ENCODE measurements at places on chromosomes 12 and 14.
A peak's percentile ranks its signal among the peaks of the same experiment; 100 is the strongest.

- DNase-seq = no peak
These were observed 5.5 kb downstream of the TAPBPL start for GRCh38 chr12:6457220-6457945.

DNA sequence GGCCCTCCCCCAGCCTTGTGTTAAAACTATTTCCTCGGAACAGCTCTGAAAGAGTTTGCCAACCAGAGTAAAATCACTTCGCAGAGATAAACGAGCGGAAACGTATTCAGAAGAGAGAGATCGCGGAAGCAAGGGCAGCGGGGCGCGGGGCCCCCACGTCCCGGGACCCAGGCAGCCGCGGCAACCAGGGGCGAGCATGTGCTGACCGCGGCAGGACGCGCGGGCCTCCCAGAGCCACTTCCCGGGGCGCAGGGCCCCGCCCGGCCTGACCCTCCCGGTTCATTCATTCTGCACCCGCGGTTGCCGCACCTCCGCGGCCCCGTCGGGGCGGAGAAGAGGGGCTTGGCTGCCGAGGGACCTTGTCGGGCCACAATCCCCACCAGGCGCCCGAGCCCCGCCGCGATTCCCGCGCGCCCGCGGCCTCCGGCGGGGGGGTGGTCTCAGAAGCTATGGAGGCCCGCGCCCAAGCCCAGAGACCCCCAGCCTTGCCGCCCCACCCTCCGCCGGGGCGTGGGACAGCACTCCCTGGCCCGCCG is 598 bp downstream of the UBE2N start:
- peak; percentile 63 for DNase-seq

GRCh38 chr14:95248432-95248831 is 71.3 kb downstream of the CLMN start:
- no peak for DNase-seq

DNA sequence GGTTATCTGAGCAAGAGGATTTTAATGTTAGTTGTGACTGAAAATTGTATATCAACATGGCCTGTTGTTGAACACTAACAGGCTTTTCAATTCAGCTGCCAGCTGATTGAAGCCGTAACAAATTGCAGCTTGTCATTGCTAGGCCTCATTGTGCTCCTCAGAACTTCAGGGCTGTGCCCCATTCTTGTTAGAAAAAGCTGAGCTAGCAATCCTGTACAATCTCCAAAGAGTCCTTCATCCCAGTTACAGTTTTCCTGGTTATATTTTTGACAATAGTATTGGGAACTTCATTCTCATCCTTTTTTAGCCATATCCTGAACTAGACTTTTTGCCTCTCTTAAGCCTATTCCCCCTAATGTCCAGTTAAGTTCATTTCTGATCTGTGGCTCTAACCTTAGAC is 564.1 kb upstream of the ATXN7L3B start:
- DNase-seq = no peak

DNA sequence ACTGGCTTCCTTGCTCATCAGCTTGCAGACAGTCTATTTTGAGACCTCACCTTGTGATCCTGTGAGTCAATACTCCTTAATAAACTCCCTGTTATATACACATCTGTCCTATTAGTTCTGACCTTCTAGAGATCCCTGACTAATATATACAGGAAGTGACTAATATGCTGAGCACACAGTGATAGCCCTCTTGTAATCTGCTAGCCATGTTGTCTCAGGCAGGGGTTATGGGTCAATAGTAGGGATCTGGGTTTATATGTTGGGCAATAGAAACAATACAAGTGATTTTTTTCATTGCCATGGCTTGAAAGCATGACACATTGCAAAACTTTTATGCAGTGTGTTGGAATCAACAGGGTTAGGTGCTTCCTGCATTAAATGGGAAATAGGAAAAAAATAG is 562.2 kb downstream of the GALC start:
- no peak for DNase-seq

- DNase-seq = peak; percentile 19
These were observed 84.1 kb upstream of the SLC38A2 start for GRCh38 chr12:46456356-46457334.

DNA sequence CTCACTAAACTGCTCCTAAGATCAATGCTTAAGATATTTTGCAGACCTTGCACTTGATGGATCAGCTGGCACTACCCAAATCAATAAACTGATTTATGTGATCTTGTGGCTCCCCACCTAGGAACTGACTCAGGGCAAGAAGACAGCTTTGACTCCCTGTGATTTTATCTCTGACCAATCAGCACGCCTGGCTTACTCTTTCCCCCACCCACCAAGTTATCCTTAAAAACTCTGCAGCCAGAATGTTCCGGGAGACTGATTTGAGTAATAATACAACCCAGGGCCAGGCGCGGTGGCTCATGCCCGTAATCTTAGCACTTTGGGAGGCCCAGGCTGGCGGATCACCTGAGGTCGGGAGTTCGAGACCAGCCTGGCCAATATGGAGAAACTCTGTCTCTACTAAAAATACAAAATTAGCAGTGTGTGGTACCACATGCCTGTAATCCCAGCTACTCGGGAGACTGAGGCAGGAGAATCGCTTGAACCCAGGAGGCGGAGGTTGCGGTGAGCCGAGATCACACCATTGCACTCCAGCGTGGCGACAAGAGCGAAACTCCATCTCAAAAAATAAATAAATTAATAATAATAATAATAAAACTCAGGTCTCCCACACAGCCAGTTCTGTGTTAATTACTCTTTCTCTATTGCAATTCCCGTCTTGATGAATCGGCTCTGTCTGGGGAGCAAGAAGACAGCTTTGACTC is 12.0 kb downstream of the MORN3 start:
- DNase-seq = peak; percentile 23

DNA sequence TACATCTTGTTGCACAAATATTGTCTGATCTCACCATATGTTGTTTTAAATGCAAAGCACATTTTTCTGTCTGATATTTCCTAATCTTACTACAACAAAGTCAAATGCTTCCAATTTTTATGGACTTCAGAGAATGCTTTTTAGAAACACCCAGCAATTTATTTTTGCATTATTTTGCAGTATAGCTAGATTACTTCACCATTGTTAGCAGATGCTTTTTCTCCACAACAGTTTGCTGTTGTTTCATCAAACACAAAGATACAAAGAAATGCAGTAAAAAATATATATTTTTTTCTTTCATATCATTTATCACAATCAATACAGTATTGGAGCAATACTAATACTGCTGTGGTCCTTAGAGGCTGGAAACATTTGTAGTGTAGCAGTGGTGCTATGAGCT is 674.4 kb downstream of the TMTC2 start:
- DNase-seq = no peak

- DNase-seq = no peak
These were observed 736 bp downstream of the C14orf39 start for GRCh38 chr14:60485057-60485597.

DNA sequence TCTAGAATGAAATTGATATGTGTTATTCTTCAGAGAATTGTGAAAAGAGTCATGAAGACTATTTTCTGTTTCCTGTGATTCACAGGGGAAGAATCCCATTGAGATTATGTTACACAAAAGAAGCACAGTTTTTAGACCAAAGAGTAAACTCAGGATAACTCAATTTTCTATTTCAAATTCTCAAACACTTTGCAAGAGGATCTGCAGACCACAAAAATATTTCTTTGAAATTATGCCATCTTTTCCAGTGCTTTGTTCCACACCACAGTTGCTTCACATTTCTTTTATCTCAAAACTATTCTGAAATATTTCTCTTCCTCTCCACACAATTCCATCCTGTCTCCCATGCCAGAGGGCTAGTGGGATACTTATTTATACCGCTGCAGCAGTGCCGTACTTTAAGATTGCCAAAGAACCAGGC is 188.9 kb upstream of the FOXG1 start:
- no peak for DNase-seq

GRCh38 chr12:9098115-9098452 is 17.6 kb downstream of the A2M start:
- no peak for DNase-seq

DNA sequence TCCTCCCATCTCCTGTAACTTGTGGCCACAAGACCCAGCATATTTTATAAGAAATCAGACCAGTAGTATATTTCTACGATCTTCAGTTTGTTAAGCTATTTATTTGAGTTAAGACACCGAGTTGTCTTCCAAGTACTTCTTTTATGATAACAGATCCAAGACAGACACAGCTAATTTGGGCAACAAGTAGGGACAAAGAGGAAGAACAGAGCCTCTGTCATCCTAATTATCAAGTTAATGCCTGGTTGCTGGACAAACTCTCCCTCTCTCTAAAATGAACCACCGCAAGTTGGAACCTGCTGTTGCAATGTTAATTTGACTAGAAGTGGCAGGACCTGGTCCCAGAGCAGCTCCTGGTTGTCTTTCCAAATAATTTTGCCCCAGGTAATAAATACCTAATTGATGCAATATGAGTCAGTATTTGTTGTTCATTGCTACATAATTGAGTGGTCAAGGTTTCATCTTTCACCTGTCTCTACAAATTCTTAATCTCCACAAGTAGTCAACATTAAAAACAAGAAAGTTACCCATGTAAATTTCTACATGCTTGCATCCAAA is 323.7 kb downstream of the PAWR start:
- no peak for DNase-seq

- DNase-seq = no peak
These were observed 52.7 kb downstream of the IRF2BPL start for GRCh38 chr14:76975812-76976211.

All from erythroblast (primary cell).